ENCODE measurements at places on chromosomes 7 and 10.

DNA sequence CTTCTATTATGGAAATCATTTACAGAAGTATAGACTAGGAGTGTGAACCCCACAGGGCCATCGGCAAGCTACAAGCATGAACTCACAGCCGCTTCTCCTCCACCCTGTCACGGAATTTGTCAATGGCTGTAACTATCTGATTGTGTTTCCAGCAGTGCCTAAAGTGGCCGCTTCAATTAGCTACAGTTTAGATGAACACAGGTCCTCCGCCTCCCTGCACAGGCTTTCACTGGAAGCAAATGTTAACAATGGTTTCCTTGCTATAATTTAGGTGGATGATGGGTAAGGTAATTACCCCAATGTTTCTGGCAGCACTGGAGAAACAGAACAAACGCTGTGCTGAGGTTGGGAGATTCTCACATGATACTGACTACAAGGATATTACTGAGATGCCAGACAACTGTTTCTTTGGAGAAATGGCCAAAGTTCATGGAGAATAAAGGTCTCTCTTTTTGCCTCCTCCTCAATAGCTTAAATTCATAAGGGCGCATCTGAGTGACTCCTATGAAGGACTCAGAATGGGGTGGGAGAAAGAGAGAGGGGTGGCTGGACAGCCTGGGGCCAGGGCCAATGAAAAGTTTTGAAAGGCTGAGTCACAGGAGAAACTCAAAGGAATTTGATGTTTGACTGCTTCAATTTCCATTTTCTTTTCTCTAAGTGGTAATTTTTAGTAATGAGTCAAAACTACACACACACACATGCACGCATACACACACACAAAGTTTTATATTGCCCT is 78.9 kb downstream of the SVIL start:
- DNase-seq = no peak

DNA sequence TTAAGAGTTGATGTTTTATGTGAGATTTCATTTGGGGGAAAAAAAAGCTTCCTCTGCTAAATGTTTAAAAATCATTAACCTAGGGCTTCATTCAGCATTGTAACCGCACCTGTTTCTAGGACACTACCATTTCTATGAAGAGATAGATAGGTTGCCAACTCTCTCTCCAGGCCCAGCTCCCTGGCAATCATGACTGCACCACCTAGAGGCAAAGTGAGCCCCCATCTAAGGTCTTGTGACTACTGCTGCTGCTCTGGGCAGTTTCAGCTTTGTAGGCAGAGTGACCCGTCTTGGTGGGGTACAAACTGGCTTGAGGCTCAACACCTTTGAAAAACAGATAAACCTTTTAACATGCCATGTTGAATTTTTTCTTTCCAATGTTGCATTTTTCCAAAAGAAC is 27.3 kb upstream of the MRC1 start:
- no peak for DNase-seq

DNA sequence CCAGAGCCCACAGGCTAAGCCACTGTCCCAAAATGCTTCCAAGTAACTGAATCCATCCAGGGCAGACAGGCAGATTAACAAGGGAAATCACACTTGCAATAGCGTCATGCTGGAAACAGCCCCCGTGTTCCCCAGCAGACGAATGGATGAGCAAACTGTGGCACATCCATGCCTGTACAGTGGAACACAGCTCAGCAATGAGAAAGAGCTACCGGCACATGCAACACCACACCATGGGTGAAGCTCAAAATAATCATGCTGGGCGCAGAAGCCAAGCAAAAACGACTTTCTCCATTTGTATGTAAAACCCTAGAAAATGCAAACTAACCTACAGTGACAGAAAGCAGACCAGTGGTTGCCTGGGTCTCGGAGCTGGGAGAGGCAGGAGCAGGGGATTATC is 153.1 kb downstream of the SLIT1 start:
- no peak for DNase-seq

- DNase-seq = no peak
Observed at GRCh38 chr7:37047260-37047659, 323.0 kb upstream of the AOAH start.

All from NCI-H187 (cell line).